Stimulated activated CD4-positive, alpha-beta T cell treated with anti-CD3 and anti-CD28 coated beads, Interleukin-4, amount 100 ng/mL, for 24 hours (primary cell): ENCODE measurements at places on chromosomes 2 and 18.
A peak's percentile ranks its signal among the peaks of the same experiment; 100 is the strongest.

- DNase-seq, result no peak
Observed at GRCh38 chr2:221958224-221958623, 340.6 kb downstream of the PAX3 start.

DNA sequence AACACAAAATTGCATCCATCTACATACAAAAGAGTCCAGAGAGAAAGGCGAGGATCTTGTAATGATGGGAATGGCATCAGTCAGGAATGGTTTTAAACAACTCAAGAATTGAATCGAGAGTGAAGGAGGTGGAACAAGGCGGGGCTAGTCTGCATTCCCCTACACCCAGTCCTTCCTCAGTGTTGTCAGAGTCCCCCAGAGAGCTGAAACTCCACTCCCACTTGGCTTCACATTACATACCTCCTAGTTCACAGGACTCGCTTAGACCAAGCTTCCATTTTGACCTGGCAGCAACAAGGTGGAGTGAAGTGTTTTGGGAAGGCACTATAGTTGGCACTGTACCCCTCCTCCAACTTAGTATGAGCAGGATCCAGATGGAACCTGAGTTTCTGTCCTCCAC, 1273.5 kb upstream of the CRIM1 start:
- no peak for DNase-seq

GRCh38 chr2:120632796-120633646, 102.6 kb upstream of the GLI2 start:
- DNase-seq, result no peak

GRCh38 chr18:47263430-47264307, 12.2 kb upstream of the SKOR2 start:
- DNase-seq, result no peak

DNA sequence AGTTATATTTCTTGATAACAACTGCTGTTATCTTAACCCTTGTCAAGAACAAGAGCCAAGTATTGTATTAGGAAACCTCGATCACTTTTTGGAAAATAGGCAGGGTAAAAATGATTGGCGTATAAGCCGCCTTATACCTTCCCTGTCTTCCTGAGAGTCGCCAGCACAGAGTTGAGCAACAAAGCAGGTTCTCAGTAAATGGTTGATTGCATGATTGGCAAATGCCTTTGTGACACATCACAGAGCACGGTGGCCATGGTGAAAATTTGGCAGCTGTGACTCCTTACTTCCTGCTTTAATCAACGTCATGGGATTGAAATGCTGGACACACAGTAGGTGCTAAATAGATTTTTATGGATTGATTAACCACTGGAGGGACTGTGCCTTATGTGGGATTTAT, 3.9 kb upstream of the KLHL29 start:
- no peak for DNase-seq

DNA sequence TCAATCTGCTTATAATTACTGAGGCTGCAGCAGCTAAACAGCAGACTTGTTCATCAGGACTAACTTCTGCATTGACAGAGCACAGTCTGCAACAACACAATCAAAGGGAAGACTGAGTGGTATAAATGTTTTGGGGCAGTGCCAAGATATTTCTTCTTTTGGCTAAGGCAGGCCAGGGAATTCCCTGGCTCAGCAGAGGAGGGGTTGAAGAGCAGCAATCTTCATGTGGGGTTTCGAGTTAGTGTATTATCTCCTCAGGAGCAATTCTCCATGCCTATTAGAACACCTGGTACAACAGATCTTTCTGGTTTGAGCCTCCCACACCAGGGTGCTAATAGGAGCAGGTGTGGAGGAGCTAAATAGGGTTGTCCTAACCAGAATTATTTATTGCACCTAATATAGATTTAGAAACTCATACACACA, 103.0 kb upstream of the STK17B start:
- no peak for DNase-seq

DNA sequence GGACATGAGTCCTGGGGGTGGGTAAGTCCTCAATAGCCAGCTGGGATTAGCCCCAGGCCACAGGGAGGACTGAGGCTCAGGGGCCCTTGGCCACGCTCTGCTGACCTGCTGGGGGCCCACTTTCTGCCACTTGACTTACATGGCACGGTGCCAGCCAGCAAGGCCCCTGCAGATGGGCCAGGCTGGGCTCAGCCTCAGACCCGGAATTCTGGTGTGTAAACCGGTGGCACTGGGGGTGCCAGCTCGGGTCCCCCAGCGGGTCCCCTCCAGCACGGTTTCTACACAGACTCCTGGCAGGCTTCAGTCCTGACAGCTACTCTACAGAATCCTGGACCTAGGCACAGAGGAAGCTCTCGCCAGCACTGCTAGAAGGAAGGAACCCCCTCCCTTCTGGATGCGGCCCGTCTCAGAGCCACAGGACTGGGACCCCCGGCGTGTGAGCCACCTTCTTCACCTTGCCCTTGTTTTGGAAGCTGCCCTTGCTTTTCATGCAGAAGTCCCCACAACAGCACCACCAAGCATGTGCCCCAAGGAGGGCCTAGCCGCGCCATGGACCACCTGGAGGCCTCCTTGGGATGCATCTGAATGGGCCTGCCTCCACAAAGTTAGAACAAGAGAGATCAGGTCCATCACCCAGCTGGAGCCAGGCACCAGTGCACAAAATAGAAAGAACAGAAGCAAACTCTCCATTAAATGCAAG, 8.0 kb downstream of the HDAC4 start:
- no peak for DNase-seq

- no peak for DNase-seq
Observed at GRCh38 chr2:235898766-235899165, 269.4 kb downstream of the GBX2 start.

DNA sequence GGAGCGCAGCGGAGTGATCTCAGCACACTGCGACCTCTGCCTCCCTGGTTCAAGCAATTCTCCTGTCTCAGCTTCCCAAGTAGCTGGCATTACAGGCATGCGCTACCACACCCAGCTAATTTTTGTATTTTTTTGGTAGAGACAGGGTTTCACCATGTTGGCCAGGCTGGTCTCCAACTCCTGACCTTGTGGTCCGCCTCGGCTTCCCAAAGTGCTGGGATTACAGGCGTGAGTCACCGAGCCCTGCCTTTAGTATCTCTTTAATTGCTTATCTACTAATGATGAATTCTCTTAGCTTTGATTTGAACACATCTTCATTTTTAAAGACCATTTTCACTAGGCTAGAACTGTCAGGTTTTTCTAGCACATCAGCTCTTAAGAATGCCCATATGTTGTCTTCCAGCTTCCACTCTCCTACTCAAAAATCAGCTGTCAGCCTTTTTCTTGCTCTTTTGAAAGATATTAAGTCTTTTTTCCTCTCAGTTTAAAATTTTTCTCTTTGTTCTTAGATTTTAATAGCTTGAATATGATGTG, 16.1 kb upstream of the MFSD2B start:
- DNase-seq, result no peak

- no peak for DNase-seq
Observed at GRCh38 chr18:8391068-8391467, 218.2 kb upstream of the RAB12 start.

DNA sequence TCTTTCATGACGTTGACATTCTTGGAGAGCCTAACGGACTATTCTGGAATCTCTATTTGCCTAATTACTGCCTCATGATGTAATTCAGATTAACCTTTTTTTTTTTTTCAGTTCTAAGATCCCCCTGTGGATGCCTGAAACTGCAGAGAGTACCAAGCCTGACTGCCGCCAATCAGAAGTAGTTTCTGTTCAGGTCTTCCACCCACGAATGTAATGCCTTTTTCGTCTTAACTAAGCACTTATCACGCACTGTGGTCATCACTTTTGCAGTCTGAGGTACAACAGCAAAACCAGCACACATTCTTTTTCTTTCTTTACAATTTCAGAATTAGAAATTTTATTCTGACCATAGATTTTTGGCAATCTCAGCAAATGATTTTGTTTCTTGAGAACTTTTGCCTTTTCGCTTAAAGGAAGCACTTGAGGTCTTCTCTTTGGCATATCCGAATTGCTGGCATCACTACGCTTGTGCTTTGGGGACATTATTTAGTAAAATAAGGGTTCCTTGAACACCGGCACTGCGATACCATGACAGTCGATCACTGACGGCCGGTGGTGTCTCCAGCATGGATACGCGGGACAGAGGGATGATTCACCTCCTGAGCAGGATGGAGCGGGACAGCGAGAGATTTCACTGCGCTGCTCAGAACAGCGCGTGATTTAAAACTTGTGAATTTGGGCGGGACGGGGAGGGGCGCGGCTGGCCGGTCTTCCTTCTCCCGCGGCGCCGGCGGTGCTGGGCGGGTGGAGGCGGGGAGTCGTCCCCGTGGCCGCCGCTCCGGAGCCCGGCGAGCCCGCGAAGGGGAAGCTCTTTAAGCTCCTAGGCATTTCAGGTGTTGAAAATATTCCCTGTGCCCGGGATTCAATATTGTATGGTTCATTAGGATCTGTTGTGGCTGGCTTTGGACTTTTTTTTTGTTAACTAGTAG, 32.0 kb upstream of the GPR55 start:
- peak; percentile 62 for DNase-seq

DNA sequence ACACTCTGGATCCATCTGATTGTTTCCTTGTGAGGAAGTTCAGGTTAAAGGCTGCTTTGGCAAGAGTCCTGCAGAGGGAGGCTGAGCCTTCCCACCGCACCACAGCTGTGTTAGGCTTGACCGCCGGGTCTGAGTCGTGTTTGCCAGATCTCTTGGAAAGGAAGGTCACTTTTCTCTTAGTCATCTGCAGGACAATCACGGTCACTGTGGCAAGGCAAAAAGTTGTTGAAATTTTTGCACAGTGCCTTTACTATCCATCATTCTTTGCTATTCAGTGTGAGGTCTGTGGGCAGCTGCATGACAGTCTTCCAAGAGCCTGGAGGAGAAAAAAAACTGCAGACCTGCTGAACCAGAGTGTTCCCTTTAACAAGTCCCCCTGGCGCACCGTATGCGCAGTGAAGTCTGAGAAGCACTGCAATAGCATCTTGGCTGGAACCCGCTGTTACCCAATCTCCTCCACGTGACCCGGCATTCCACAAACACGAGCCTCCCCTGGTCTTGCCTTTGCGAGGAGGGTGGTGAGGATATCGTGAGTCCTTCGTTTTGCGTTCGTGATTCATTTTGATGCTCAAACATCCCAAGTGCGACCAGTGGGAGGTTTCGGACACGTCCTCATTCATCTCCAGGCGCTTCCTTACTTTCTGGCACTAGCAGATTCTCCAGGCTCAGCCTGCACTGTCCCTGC, 23.0 kb downstream of the BIN1 start:
- no peak for DNase-seq

- DNase-seq, result no peak
Observed at GRCh38 chr2:119744335-119744939, 15.3 kb upstream of the PTPN4 start.

- DNase-seq, result no peak
Observed at GRCh38 chr2:126894082-126894481, 4.6 kb upstream of the TEX51 start.

DNA sequence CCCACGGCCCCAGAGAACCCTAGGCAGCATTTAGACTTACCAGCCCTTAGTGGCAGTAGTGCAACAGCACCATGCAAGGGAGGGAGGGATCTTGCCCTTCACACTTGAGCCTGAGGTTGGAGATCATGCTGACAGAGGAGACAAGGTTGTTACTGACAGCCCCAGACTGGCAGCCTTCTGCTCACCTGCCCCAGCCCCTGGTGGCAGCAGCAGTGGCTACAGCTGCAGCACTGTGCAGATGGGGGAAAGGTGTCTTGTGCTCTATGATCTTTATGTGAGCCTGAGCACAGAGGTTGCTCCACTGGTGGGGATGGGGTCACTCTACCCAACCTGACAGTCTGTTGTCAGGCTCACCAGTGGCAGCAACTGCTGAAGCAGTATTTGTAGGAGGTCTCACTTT, 501.2 kb upstream of the LRRTM4 start:
- DNase-seq, result no peak

- no peak for DNase-seq
Observed at GRCh38 chr2:160747501-160748170, 254.0 kb upstream of the RBMS1 start.

- DNase-seq, result no peak
Observed at GRCh38 chr2:67374949-67375348, 22.2 kb upstream of the ETAA1 start.

- DNase-seq, result no peak
Observed at GRCh38 chr2:51510303-51510702, 478.4 kb upstream of the NRXN1 start.

GRCh38 chr2:120419955-120420354, 74.0 kb downstream of the INHBB start:
- no peak for DNase-seq

- no peak for DNase-seq
Observed at GRCh38 chr2:23350792-23351355, 34.1 kb upstream of the KLHL29 start.

DNA sequence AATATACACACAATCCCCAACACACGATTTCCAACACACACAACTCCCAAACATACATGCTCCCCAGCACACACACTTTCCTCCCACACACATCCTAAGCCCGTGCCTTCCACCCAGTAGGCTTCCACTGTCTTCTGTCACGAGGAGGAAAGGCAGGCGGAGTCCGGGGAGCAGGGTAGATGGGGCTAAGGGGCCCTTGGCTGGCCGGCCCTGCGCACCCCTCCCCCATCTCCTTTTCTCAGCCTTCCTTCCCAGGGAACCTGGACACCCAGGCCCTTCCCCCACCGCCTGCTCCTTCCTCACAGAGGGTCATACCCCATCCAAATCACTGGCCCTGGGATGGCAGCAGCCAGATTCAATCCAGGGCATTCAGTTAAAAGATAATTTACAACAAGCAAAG, 3.4 kb upstream of the PDCD1 start:
- no peak for DNase-seq

- no peak for DNase-seq
Observed at GRCh38 chr2:146312899-146313298, 1531.9 kb upstream of the ACVR2A start.

GRCh38 chr2:11123001-11123809, 32.1 kb upstream of the SLC66A3 start:
- no peak for DNase-seq

- DNase-seq, result no peak
Observed at GRCh38 chr2:209277444-209277843, 146.4 kb upstream of the MAP2 start.

DNA sequence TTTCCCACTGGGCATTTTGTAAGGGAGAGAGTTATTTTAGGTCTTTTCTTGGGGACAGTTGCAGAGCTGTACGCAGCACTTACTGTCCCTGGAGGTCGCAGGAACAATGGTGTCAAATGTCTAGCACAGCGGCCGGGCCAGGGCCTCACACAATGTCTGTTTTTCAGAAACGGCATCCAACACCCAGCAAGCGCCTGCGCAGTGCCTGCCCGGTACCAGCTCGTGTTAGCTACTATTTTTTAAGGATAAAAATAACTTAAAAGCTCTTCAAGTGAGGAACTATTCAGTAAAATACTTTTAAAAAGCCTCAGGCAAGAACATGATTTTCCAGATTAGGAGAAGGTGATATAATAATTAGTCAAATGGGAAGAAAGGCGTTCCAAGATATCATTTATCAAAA, 90.0 kb downstream of the MBP start:
- DNase-seq, result no peak
